ENCODE measurements at places on chromosomes 2 and 18.

DNA sequence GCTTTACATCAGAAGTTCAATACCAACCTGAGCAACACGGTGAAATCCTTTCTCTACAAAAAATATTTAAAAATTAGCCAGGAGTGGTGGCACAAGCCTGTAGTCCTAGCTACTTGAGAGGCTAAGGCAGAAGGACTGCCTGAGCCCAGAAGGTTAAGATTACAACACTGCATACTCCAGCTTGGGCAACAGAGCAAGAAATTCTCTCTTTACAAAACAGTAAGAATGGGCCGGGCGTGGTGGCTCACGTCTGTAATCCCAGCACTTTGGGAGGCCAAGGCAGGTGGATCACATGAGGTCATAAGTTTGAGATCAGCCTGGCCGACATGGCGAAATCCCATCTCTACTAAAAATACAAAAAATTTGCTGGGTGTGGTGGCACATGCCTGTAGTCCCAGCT lies 113.2 kb downstream of the USP34 start:
- DNase-seq, result no peak

- no peak for DNase-seq
Observed at GRCh38 chr2:165594935-165595255, 125.4 kb downstream of the CSRNP3 start.

DNA sequence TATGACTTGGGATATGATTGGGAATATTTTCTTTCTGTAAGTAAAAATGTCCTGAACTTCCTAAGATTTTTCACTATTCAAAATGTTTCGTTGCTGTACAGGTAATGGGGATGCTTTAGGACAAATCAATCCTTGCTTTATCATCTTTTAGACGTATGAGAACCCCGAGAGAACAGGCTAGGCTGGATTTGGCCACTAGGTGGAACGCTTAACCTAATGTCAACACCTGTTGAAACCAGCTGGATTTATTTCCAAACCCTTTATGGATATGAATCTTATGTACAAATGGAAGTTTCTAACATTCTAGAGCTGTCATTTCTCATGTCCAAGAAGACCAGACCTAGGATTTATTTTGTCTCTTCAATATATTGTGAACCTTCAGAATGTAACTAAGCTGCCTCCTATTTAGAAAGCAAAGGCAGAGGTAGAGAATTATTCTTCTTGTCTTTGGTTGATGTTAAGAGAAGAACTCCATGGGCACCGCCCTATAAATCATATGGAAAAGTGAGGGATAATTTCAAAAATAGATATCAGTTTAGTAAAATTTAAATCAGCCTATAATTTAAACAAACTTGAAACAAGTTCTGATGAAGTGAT lies 96.7 kb downstream of the PMAIP1 start:
- DNase-seq, result peak; percentile 22

DNA sequence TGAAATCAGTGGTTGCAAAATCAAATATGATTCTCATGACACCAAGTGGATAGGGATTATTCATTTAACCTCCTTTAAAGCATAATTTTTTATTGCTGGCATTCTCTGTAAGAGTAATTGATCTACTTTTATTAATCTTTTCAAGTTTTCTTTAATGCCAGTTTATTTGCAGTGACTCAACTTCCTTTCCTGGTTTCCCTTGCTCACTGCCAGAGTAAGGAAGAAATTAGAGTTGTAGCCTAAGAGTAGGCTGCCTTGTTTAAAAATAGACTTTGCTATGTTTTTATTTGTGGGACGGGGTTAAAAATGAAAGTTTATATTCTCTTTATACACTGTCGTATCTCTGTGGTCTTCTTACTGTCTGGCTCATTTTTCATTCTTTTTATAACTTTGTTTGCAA lies 148.6 kb downstream of the WDR7 start:
- no peak for DNase-seq

DNA sequence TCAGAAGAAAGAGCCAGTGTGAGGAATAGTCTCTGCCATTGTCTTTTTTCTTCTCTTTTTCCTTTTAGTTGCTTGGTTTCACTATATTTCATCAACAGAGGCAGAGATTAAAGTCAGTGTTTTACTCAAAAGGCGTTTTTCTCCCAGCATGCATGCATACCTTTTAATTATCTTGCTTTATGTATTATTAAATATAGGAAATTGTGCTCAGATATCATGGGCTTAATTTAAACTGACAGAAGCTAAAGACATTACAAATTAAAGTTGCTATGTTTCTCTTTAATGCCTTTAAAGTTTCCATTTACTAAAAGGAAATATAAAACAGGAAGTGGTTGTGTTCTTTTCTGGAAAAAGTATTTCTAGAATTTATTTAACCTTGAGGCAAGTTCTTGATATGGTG lies 223.3 kb upstream of the ATP5MC3 start:
- DNase-seq, result no peak

GRCh38 chr2:230991598-230991997 lies 4.3 kb upstream of the SPATA3 start:
- no peak for DNase-seq

DNA sequence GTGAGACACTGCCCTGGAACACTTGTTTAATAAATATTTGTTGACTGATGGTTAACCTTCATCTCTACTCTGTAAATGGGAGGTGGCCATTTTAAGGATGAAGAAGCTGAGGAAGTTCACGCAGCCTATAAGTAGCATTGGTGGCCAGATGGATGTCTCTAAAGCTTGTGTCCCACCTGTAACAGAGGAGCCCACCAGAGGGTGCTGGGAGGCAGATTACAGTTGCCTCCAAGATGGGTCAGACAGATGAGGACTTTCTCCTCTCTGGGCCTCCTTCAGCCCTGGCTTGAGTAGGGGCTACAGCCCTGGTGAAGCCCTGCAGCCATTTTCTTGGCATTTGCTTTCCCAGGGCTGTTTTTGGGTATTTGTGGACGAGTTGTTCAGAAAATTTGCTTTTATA lies 45.0 kb upstream of the MCFD2 start:
- DNase-seq, result no peak
